SIG-M5 (cell line): ENCODE measurements at places on chromosomes 5 and 9.

DNA sequence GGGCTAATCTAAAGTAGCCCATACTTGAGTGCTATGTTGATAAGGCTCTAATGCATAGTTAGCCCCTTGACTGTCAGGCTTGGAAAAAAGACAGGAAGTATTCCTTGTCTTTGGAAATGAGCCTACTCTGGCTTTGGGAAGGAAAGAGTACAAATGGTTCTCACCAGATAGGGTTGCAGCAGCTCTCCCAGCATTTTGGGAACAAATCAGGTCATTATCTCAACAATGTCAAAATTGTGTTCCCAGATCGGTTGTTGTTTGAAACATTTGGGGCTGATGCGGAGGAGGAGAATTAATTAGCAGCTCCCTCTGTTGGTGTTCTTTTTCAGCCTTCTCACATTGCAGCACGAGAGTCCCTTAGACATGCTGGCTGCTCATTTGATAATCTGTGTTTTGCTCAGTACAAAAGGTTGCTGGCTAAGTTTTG, 294.7 kb upstream of the DMRT1 start:
- DNase-seq = no peak

DNA sequence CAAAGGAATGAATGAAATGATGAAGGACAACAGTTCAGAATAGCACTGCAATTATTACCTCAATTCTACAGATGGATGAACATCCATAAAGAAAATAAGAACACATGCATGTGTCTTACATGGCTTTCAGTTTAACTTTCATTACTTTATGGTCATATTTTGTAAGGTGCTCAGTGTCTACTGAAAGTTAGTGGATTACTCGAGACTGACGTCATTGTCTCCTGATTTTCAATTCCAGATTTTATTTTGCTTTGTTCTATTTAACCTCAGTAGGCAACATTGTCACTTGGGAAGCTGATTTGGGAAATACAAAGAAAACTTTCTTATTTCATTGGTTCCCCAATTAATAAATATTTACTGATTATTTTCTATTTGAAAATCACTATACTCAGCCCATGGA, 363.7 kb downstream of the CHSY3 start:
- DNase-seq = no peak

DNA sequence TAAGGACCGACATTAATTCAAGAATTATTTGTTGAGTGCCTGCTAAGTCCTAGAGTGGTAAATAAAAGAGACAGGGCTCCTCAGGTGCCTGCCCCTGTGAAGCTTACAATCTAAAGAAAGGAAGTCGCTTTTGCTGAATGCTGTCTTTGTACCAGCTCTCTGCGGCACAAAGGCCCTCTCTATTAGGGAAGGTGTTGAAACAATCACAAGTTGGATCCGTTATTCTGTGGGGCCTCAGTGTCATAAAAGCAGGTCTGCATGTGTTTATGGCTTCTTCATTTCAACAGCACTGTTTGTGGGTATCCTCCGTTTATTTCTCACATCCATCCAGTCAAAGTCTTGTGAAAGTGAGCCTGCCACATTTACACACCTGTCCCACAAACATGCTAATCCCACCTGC, 7.0 kb upstream of the MVB12B start:
- DNase-seq = no peak

DNA sequence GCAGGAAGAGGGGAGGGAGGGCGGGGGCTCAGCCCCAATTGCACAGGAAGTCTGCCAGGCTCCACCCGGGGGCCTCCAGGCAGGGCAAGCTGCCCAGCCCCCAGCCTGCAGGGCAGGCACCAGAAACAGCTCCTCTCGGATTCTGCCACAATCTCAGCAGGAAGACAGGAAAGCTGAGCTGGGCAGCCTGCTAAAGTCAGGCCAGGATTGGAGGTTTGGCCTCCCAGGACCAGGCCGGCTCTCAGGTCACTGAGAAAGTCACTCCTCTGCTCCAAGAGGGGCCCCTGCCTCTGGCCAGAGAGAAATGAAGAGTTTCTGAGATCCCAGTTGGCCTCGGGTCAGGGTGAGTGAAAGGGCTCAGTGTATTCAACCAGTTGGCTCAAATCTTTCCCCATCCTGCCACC, 54.6 kb upstream of the STXBP1 start:
- no peak for DNase-seq

GRCh38 chr5:531101-531748, 7.0 kb upstream of the SLC9A3 start:
- no peak for DNase-seq

GRCh38 chr9:132230605-132231004, 68.7 kb downstream of the NTNG2 start:
- no peak for DNase-seq

DNA sequence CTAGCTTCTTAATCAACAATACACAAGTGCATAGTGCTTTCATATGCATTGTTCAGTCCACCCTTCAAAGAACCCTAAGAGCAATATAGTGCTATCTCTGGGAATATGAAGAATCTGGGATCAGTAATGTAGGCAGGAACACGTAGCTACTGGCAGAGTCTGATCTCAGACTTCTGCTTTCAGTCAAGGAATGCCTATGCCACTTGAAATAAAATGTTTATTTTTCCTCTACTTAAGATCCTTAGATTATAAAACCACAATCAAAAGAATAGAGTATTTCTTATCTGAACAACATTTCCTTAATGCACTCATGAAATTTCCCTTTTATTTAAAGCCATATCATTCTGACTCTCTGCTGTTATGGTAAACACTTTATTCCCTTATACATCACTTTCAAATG, 1407.8 kb upstream of the C9orf72 start:
- DNase-seq = no peak

DNA sequence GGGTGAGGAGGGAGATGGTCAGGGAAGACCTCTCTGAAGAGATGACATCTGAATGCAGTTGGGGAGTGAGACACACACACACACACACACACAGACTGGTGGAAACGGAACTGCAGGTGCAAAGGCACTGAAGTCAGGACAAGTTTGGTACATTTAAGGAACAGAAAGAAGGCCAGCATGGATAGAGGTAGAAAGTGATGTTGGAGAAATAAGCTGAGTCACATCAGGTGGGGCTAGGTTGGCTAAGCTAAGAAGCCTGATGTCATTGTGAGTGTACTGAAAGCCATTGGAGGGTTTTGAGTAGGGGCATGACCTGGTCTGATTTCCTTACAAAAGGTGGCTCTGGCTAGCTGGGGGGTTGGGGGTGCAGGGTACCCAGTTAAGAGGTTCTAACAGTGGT, 3.1 kb downstream of the BSPRY start:
- no peak for DNase-seq

- DNase-seq = no peak
These were observed 13.9 kb downstream of the FGF18 start for GRCh38 chr5:171433352-171433698.

DNA sequence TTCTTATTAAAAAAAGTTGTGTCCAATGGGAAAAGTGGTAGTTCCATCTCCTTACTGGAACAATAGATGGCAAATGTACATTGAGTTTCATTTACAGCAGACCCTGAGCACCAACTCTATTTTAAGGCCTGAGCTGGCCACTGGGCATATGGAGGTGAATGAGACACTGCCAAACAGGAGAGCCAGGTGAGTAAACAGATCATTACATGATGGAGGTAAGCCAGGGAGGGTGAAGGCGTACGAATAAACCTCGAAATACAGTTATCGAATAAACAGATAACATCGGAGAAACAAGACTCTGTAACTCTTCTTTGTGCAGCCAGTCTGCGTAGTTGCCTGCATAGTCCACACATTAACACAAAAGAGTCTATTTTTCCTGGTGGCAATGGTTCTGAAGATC, 446.4 kb upstream of the KLF4 start:
- DNase-seq = no peak

DNA sequence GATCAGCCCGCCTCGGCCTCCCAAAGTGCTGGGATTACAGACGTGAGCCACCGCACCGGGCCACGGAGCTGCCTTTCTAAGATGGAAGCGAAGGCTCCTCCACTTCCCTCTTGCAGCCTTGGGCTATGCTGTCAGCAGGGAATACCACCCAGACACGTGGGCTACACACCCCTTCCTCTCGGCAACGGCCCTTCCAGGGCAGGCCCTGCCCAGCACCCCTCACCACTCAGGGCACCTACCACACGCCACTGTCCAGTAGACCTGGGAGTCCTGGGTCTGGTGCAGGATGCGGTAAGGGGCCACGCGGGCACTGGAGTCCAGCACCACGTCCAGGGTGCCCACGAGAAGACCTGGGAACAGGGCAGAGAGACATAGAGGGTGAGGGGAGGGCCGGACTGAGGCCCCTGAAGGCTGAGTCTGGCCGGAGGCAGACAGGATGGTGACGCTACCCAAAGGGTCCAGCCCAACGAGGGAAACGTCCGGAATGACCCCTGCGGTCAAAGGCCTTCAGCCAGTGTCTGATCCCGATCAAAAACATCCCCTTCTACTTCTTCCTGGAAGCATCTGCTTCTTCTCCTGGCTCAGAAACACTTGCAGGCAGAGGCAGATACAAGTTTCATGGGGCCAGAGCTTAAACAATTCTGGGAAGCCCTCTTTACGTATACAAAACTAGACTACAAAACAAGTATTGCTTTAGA, 3.1 kb downstream of the TBC1D9B start:
- no peak for DNase-seq
